Activated CD4-positive, alpha-beta T cell treated with anti-CD3 and anti-CD28 coated beads for 36 hours (primary cell): ENCODE measurements at places on chromosomes 5 and 9. TPM values are rescaled to one million over a fixed set of nuclear protein-coding genes. Genes with fewer than 3 reads are reported as not detected.
A peak's percentile ranks its signal among the peaks of the same experiment; 100 is the strongest.

- DNase-seq = no peak
Measured at GRCh38 chr5:56039985-56040384, 45.2 kb upstream of the IL6ST start.

PTGS1 gene
- total RNA-seq = not detected

GRCh38 chr9:72271613-72272478, 93.2 kb downstream of the ZFAND5 start:
- DNase-seq = peak; percentile 66

DNA sequence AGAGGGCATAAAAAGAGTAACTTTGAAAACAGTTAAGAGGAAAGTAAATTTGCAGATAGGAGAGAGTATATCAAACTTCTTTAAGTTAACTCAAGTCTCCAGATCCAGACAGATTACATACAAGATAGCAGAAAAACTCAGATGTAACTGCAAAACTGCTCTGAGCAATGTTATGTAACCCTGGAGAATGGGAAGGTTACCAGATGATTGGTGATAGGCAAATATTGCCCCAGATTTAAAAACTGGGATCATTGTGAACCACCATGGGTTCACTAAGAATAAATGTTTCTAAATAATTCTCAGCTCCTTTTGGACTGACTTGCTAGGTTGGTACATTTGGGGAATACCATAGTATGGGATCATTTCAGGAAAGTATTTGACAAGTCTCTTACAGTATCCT, 176.5 kb downstream of the ARL15 start:
- DNase-seq = no peak

DNA sequence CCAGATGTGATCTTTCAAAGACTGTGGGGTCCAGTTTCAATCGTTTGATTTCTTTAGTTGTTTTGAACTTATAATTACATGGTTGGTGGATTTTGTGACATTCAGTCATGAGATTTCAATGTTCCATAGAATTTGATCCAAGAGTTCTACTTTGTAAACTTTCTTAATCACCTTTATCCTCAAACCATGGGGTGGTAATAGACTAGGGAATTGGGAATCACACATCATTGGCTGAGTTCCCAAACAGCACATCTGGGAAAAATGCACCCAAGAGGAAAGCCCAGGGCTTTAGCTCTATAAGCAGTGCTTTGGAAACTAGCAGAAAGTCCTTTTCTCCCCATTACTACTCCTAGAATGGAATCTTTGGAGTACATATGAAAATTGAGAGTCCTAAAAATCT, 177.6 kb downstream of the NNT start:
- DNase-seq = no peak

IRX1 gene
- total RNA-seq = not detected
